IMR-90 (cell line): ENCODE measurements at places on chromosomes 12 and 14.

DNA sequence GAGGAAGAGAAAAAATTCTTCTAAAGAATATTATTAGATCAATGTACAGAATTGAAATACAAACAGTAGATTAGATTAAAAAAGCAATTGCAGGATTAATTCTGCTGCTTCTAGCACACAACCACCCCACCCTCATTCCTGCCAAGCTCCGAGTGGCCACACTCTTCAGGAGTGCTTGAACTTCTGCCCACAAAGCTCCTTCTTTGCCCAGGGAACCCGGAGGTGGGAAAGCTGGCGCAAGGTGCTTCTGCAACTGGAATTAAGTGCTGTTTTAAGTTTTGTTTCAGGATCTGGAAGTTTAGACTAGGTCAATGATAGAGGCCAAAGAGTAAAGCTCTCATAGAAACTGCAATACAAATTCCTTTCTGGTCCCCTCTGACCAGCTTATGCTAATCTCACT is 94.1 kb upstream of the BMP4 start:
- DNase-seq: no peak

- DNase-seq: no peak
These were observed 554.2 kb downstream of the FLRT2 start for GRCh38 chr14:86084097-86084496.

DNA sequence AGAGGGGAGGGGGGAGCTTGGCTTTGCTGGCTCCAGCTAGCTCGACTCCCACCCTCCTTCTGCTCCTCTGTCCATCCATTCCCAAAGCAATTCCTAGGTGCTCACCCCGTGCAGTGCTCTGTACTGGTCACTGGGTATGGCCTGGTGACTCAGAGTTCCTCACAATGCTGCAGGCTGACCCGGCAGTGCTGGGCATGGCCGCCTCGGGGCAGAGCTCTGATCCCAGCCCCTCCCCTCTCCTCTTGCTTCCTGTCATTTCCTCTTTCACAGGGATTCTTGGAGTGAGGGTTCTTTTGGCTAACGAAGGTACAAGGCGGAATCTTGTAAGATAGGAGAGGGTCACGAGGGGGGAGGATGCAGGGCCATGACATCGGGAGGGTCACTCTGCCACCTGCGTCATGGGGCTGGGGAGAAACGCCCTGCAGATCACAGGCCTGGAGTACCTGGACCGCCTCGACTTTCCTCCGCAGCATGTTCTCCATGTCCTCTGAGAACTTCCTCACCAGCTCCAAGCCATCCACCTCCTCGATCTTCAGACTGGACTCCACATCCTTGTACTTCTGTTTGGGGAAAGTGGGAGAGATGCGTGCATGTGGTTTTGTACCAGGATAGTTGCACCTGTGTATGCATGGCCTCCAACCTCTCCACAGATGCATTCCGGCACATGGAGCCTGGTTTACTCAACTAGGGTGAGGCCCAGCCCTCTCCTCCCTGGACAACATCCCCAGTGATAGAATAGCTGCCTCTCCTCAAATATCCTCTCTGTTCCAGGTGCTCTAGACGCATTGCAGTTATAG is 5.7 kb downstream of the CACNA2D4 start:
- no peak for DNase-seq

DNA sequence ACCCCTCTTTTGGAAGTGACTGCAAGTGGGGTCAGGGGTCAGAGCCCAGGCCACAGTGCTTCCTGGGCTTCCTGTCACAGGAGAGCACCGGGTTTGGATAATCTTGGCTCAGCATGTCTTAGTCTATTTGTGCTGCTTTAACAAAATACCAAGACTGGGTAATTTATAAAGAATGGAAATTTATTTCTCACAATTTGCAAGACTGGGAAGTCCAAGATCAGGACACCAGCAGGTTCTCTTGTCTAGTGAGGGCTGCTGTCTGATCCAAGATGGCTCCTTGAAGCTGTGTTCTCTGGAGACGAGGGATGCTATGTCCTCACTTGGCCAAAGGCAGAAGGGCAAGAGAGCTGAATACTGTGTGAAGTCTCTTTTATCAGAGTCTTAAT is 74.1 kb downstream of the RIN3 start:
- DNase-seq: no peak

DNA sequence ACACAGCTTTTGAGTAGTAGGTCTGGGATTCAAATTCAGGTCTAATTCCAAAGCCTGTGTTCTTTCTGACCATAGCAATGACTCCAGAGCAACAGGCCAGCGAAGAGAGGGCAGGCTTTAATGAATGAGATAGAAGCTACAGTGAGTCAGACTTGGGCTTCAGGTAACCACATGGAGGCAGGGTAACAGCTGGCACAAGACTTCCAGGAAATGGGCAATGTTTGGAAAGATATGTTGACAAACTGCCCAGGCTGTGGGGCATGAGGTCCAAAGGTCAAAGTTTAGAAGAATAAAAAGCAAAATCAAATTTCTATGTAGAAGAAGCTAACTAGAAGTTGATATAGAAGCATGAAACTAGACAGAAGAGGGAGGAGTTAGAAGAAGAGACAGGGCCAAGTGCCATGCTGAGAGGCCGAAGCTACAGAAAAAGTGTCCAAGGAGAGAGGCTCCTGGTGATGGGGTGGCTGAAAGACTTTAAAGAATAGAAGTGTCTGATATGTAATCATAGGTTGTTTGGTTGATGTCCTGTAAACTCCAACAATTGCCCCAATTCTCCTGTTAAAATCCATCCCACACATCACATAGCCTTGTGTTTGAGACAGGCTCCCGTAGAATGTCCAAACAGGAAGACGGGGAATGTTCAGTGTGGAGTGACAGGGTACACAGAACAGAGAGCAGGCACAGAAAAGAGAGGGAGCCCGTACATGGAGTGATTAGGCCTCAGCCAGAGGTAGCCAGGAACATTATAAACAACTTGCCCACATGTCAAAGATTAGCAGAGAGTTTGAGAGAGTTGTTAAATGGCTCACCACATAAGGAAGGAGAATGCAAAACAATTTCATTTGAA is 384.7 kb downstream of the CCDC91 start:
- no peak for DNase-seq

GRCh38 chr12:7303230-7303629 is 642 bp upstream of the ACSM4 start:
- DNase-seq: no peak
